Liver (tissue), 10 donors: ENCODE measurements at places on chromosomes 3 and 15.
A peak's percentile ranks its signal among the peaks of the same experiment; 100 is the strongest.

GRCh38 chr15:72866182-72866581 lies 82.6 kb upstream of the ADPGK start:
- no peak for DNase-seq

GRCh38 chr15:29849716-29850115 lies 27.4 kb upstream of the TJP1 start:
- DNase-seq, result no peak

DNA sequence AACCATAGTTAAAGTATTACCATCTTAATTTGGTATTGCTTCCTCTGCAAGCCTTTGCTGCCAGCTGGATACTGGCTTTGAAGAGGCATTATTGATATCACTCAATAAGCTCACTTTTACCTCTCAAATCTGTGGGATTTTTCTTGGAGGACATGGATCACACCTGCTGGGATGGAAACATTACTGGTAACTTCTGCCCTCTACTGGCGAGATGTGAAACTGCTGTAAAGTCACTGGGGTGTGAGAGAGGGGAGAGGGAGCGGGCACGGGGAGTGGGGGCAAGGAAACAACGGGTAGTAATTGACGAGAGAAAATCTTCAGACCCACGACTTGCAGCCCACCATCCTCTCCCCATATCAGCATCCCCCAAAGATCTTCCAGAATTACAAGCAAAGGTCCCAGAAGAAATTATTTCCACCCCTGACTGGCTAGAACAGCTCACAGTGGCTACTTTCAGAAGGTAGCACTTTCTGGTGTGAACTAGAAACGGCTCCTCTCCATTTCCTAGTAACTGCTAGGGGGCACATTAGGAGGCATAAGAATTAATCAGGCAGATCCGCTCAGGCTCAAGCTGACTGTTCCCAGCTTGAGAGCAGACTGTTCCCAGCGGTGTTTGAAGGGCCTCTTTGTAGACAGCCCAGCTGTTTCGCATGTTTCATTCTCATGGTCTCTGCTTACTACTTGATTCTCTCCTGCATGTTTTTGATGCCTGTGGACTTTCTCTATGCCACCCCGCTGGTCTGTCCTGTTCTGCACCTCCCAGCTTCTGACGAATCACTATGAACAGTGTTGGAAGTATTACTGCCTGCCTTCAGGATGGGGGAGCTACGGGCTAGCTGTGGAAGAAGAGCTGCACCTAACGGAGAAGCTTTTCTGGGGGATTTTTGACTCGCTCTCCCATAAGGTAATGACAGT lies 230.4 kb upstream of the CHRM5 start:
- no peak for DNase-seq

GRCh38 chr3:58072052-58072762 lies 64.0 kb downstream of the FLNB start:
- no peak for DNase-seq

DNA sequence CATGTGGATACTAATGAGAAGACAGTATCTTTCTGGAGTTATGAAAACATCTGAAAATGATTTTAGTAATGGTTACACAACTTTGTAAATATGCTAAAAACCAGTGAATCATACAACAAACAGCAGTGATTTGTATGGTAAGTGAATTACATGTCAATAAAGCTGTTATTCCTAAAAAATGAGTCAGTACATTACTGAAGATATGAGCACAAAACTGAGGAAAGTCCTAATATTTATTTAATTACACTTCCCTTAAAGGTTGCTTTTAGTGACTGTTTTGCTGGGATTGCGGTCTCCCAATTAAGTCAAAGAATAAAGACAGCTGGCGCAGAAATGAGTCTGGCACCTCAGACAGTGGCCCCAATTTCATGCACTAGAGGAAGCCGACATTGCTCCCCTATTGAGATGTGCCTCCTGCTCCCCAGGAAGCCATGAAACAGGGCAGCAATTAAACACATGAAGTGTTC lies 50.9 kb upstream of the FSIP1 start:
- no peak for DNase-seq

GRCh38 chr15:78093242-78094020 lies 1.1 kb downstream of the SH2D7 start:
- no peak for DNase-seq

- no peak for DNase-seq
Observed at GRCh38 chr3:24725514-24726255, 231.0 kb upstream of the THRB start.

- no peak for DNase-seq
Observed at GRCh38 chr15:89784686-89784960, 8.5 kb downstream of the MESP2 start.

DNA sequence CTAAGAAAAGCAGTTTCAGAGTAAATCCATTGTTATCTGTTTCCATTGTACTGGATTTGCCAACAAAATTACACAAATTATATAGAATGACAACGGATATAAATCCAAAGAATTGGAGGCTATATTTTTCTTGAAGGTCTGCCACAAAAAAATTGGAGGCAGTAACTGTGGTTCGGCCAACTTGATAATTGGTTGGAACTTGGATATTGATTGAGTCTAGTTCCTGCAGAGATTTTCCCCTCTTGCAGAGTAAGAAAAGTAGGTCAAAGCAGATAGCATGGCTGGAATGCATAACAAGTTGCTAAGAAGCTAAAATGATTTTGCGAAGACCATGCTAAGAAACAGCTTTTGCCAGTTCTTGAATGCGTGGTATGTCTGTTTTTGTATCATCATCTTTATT lies 269.6 kb upstream of the CFAP20DC start:
- DNase-seq, result no peak

- DNase-seq, result no peak
Observed at GRCh38 chr3:172190980-172191379, 151.6 kb downstream of the FNDC3B start.

DNA sequence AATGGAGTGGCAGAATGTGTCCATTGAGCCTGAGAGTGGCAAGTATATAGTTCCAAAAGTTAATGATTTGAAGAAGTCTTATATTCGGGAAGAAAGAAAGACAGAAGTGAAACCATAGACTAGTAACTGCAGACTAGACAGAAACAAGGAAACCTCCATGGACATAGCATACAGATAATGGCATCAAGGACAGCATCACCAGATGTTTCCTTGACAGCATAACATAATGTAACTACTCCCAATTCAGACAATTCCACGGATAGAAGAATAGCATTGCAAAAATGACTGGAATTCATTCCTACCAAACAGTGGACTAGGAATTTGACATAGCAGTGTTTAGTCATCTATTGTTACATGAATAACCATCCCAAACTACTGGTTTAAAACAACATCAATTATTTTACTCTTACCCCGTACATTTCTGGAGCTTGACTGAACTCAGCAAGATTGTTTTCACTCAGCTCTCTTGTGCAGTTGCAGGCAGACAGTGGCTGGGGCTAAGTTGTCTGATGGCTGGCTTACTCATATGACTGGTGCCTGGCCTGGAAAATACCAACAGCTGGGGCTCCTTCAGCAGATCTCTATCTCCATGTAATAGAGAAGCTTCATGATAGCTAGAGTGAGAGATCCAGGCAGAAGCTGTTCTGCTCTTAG lies 109.7 kb upstream of the GADL1 start:
- no peak for DNase-seq

- DNase-seq, result no peak
Observed at GRCh38 chr15:100508641-100509300, 20.0 kb downstream of the CERS3 start.

DNA sequence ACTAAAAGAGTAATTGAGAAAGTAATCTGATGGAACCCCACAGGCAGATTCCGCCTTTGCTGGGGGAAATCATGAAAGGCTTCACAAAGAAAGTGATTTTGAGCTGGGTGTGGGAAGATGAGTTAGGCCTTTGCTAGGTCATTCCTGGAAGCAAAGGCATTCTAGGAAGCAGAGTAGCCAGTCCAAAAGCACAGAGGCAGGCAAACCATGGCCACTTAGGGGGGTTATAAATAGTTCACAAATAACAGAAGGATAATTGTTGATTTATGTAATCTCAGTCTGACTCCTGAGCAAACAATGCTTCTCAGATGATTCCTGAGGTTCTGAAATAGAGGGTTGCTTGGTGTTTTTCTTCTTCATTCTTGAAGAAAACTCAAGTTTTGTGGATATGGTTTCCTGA lies 576.3 kb downstream of the NTRK3 start:
- no peak for DNase-seq

GRCh38 chr3:70608434-70608833 lies 296.0 kb upstream of the MDFIC2 start:
- DNase-seq, result no peak

GRCh38 chr15:67003586-67003985 lies 61.8 kb upstream of the SMAD3 start:
- no peak for DNase-seq

DNA sequence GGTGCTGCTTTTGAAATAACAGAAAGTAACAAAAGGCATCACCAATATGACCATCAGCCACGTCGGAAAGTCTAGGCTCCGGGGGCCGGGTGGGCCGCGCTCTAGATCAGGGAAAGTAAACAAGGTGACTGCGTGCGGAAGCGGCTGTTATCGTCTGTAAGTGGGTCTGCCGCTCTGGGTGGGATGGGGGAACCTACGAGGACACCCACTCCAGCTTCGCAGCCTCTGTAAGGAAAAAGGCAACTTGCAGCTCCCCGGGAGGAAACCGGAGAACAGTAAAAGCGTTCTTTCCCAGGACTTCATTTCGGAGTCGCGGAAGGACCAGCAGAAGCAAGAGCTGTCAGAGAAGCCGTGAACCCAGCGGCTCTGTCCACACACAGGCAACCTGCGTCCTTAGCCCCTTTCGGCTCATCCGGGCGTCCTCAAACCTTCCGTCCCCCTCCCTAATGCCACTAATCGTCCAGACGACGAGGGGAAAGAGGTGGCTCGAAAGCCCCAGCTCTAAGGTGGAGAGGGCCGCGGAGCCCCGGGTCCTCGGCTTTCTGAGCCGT lies 461 bp downstream of the XRN1 start:
- DNase-seq, result peak; percentile 75

- no peak for DNase-seq
Observed at GRCh38 chr3:166634091-166634746, 745.9 kb downstream of the ZBBX start.

DNA sequence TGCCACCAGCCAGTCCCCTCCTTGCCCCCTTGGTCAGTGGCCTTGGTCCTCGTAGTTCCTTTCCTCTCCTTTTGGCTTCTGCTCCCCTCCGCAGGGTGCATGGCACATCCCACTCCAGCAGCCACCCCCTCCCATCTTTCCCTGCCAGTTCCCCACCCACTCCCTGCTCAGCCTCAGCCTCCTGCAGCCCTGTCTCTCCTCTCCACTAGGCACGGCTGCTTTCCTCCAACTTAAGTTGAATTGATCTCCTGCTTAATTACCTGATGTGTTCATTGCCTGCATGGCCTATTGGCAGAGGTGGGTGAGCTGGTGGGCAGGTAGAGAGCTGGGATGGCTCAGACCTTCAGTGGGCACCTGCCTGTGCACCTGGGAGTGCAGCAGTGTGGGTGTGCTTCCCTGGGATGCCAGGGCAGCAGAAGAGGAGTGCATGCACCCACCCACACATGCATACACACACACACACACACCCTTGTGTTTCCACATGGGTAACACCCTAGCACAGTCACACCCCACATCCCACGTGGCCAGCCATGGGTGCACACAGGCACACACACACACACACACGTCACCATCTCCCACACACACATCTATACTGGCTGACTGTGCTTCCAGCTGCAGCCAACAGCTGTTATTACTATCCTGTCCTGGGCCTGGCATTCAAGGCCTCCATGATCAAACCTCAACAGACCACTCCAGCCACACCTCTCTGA lies 30.9 kb downstream of the C3orf18 start:
- no peak for DNase-seq

GRCh38 chr15:65132878-65133547 lies 595 bp downstream of the PDCD7 start:
- DNase-seq, result peak; percentile 61

GRCh38 chr3:82814660-82815059 lies 1053.2 kb upstream of the GBE1 start:
- no peak for DNase-seq

- no peak for DNase-seq
Observed at GRCh38 chr15:41417418-41418195, 712 bp downstream of the RTF1 start.

- no peak for DNase-seq
Observed at GRCh38 chr3:122646146-122646988, 34.3 kb upstream of the PARP14 start.

- DNase-seq, result no peak
Observed at GRCh38 chr3:33181229-33181628, 37.4 kb downstream of the SUSD5 start.

- DNase-seq, result no peak
Observed at GRCh38 chr3:125148836-125149235, 63.7 kb downstream of the SLC12A8 start.
